ENCODE measurements at places on chromosomes 4 and X.

DNA sequence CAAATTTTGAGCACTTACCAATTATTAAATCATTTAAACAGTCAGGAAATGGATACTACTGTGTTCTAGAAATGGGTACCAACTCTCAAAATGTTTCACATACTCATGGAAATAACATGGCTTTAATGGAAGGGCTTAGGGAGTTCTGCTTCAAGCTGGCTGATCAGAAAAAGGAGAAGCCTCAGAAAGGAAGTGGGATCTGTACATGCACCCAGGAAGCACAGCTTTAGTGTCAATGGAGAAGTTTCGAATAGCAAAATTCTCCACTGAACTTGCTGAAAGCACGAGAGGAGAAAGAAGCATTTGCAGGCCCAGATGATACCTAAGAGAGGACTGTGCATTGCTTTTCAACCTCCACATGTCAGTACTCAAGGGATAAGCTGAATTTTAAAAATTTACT, 11.1 kb upstream of the HS3ST1 start:
- DNase-seq: no peak

GRCh38 chr4:86098691-86099090, 261.2 kb downstream of the MAPK10 start:
- DNase-seq: no peak

DNA sequence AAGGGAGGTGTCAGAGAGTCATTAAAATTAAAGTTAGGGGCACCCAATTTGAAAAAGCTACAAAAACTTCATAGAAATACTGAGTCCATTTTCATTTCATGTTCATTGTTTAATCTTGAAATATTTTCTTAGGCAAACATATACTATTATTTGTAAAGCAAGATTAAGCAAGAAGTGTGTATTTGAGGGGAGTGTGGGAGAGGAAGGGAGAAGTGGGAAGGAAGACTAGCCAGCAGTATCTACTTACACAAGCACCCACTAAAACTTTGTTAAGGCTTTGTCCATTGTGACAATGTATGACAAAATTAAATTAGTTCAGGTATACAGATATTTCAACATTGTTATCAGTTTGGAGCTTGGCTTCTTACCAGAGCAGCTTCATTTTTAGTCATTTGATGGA, 222.9 kb downstream of the ARHGAP24 start:
- no peak for DNase-seq

- DNase-seq: no peak
Measured at GRCh38 chr4:95715830-95716229, 124.1 kb upstream of the PDHA2 start.

GRCh38 chr4:62210486-62210885, 1010.4 kb downstream of the ADGRL3 start:
- DNase-seq: no peak

GRCh38 chr4:176622251-176622948, 170.3 kb downstream of the VEGFC start:
- no peak for DNase-seq

- no peak for DNase-seq
Measured at GRCh38 chr4:67603310-67604028, 44.9 kb downstream of the STAP1 start.

DNA sequence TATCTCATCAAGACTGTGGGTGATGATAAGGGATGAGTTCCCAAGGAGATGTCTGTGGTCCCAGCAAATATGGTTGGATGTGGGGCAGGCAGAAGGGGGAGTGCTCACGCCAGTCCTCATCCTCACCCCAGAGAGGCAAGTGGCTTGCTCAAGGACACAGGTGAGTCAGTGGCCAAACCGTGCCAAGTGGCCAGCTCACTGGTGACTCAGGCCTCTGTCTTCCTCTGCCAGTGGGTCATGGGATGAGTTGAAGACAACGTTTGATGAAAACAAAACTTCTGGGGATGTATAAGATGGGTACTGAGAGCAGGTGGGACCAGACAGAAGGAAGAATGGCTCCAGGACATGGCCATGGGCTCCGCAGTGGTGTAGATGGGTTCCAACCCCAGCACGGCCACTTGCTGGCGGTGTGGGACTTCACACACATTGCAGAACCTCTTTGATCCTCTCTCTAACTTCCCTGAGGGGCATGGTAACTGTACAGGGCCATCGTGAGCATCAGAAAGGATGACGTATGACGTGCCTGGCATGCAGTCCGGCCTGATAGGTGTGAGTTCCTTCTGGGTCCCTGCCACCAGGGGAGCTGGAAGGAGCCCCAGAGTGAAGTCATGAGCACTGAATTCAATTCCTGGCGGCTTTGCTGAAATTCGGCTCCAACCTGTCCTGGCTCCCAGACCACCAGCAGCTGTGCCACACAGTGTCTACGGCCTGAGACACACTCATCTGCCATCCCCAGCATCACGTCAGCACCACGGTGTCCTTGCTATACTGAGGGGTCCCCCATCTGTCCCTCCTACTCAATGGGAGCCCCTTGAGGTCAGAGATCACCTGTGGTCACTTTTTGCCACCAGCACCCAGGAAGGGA, 41.3 kb upstream of the GPR78 start:
- DNase-seq: no peak

DNA sequence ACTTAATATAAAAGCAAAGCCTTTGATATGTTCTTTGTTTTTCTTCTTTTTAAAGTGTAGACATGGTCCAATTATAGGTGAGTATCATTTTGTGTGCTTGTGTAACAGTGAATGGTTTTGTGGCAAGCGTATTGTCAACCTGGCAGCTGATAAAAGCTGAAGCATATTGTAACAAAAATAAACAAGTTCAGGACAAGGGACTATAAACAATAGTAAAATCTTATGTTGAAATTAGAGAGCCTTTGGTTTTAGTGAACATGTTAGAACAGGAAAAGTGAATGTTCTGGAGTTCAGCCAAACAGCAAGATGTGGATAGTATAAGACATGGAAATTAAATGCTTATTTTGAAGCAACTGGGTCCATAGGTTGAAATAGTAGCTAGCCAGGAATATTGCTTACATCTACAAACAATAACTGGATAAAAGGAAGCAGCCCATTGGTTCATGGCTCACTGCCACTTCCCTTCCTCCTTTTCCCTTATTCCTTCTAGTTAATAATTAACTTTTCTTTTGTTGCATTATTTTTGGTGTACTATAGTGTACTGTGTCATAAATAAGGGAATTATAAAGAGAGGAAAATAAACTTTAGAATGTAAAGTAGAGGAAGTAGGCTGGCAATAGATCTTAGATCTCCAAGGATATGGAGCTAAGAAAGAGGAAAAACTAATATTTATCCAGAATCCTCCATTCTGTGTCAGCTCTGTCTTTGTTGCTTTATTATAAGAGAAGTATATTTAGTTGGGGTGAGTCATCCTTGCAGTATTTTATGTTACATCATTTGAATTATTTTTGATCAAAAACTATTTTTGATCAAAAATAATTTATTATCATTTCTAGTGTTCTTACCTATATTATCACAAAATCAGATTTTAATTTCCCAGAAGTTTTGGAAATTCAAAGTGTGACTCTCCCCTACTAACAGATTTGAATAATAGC, 65.6 kb downstream of the MRPL1 start:
- DNase-seq: no peak

GRCh38 chr4:139786494-139787354, 121.1 kb downstream of the MGST2 start:
- no peak for DNase-seq

GRCh38 chrX:43557792-43558191, 98.3 kb upstream of the MAOA start:
- DNase-seq: no peak

DNA sequence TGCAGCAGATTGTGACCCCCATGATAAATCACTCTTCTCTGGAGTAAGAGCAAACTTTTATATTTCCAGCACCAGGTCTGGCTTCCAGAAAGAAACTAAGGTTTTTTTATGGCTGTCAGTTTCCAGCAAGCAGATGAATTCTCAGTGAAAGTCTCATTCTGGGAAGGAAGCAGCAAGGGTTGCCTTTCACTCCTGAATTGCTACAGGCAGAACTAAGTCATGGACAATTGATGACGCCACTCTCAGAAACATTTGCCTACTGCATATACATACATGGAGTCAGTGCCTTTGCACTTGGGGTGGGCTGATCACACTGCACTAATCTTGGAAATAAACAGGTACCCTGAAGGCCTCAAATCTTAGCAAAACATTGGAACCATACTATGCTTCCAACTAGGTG, 80.0 kb downstream of the IL21 start:
- DNase-seq: no peak

GRCh38 chr4:144449611-144450010, 196.3 kb upstream of the HHIP start:
- no peak for DNase-seq

- no peak for DNase-seq
Measured at GRCh38 chrX:19655032-19655431, 139.7 kb upstream of the MAP3K15 start.

GRCh38 chrX:3549411-3549911, 164.0 kb downstream of the PRKX start:
- DNase-seq: no peak
